ENCODE measurements at places on chromosomes 1 and 21.
A peak's percentile ranks its signal among the peaks of the same experiment; 100 is the strongest.

DNA sequence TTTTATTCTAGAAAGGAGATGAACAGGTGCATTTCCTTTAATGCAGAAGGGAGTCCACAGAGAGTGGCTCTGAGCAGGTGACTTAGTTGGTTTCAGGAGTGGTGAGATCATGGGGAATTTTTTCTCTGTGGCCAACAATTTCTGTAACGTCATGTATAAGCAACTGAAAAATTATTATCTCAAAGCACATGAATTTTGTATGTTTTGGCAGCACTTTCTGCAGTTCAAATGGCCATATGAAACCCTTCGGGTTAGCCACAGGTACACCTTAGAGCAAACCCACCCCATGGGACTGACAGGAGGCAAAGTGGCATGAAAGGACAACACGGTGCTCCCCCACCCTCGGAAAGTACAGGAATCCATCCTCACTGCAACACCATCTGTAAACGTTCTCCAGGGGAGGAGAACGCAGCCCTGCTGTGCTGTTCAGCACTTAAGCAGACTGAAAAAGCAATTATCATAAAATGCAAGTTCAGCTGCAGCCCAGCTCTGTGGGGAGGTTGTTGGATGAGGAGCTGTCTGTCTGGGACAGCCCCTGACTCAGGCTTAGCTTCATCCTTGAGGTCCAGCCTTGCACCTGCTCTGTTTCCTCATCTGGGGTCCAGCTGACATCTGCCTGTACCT lies 55.8 kb upstream of the CLDN14 start:
- DNase-seq, result no peak

GRCh38 chr1:101898137-101898536 lies 98.6 kb downstream of the OLFM3 start:
- no peak for DNase-seq

- no peak for DNase-seq
Measured at GRCh38 chr1:208980605-208981004, 602.9 kb upstream of the CAMK1G start.

DNA sequence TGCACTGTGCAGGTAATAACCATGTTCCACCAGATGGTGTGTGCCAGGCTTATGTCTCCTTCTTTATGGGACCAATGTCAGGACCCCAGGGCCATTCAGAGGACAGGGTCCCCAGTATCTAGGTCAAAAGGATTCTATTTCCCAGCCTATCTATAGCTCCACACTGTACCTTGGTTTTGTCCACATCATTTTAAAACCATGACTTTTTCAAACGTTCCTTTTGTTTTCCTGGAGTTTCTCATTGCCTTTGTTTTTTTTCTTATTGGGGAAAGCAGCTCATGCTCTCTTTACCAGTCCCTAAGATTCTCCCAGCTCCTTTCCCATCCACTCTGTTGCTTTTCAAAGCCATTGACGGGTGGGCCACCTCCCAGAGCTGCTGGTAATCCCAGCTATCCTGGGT lies 12.6 kb downstream of the PLCH2 start:
- no peak for DNase-seq

- DNase-seq, result no peak
Measured at GRCh38 chr1:61123326-61123725, 41.0 kb downstream of the NFIA start.

GRCh38 chr1:204222764-204223055 lies 8.9 kb upstream of the GOLT1A start:
- no peak for DNase-seq

GRCh38 chr1:85544689-85545215 lies 35.8 kb upstream of the CCN1 start:
- peak; percentile 67 for DNase-seq

- DNase-seq, result no peak
Measured at GRCh38 chr1:162372159-162373071, 4.2 kb downstream of the SPATA46 start.

DNA sequence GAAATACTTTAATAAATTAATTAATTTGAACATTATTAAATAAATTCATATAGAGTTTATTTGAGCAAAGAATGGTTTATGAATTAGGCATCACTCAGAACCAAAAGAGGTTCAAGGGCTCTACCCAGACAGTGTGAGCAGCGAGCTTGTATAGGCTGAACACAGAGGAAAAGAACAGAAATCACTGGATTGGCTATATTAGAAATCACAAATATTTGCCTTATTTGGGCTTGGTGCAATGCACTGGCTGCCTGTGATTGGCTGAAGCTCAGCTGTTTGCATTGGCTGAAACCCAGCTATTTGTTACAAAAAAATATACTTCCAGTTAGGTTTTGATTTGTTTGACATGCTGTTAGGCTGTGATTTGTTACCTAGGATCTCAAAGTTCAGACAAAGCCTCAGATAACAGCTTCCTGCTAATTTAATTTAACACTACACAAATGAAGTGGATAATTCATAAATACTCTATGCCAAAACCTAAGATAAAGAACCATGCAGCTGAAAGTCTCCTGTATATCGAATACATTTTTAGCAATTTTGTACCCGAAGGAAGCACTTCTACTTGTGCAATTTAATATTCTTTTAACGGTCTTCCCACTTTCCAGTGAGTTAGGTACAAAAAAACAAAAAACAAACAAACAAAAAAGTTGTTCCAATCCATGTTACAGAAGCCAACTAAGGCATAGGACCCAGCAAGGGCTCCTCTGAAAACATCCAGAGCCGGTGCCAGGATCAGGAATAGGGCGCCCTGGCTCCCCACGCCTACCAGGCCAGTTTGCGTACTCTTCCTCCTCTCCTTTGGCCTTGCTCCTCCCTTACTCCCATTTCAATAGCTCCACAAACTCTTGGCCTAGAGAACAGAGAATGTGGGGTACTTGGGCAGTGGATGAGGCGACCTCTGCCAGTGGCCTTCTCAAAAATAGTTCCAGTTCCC lies 179.1 kb downstream of the DUSP10 start:
- DNase-seq, result no peak
